NCI-H1436 (cell line): ENCODE measurements at places on chromosomes 16 and 17.

GRCh38 chr17:66143657-66144282, 48.2 kb downstream of the CEP112 start:
- DNase-seq: no peak

GRCh38 chr17:35051579-35052240, 11.8 kb downstream of the RFFL start:
- no peak for DNase-seq

DNA sequence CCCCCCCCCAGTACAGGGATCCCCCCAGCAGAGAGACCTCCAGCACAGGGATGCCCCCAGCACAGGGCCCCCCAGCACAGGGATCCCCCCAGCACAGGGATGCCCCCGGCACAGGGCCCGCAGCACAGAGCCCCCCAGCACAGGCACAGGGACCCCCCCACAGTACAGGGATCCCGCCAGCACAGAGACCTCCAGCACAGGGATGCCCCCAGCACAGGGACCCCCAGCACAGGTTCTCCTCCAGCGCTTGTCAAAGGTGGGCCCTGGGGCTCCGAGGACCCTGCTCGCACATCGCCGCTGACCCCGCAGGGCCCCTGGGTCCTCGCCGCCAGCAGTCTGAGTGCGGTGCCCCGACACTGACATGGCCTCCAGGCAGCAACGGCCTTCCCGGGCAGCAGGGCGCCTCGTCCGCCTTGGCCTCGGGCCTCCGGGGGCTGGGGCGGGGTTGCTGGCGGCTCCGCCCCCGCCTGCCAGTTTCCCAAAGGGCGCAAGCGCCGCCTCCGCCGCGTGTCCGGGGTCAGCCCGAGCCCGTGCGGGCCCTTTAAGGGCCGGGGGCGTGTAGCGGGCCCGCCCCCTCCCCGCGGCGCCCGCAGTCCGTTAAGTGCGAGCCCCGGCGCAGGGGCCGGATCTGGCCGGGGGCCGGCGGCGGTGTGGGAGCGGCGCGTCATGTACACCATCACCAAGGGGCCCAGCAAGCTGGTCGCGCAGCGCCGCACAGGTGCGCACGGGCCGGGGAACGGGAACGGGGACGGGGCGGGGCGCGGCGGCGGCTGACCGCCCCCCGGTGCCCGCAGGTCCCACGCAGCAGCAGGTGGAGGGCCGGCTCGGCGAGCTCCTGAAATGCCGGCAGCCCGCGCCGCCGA, at the start of gene MCRIP2:
Gene MCRIP2 (plus strand): TSS at position 503 of the 863 bp plus-strand sequence. CDS start 164 bp downstream, at position 667.
- DNase-seq: no peak

- DNase-seq: no peak
These were observed 38.1 kb downstream of the SOCS1 start for GRCh38 chr16:11217651-11218603.

DNA sequence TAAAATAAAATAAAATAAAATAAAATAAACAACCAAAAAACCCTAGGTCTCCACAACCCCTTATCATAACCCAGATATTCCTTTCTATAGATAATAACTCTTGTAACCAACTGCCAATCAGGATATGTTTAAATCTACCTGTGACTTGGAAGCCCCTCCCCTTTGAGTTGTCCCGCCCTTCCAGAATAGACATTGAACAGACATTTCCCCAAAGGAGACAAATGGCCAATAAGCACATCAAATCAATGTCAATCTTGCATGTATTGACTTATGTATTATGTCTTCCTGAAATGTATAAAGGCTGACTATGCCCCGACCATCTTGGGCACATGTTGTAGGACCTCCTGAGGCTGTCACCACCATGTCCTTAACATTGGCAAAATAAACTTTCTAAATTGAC, 1.5 kb upstream of the MAPK7 start:
- DNase-seq: peak; percentile 50

DNA sequence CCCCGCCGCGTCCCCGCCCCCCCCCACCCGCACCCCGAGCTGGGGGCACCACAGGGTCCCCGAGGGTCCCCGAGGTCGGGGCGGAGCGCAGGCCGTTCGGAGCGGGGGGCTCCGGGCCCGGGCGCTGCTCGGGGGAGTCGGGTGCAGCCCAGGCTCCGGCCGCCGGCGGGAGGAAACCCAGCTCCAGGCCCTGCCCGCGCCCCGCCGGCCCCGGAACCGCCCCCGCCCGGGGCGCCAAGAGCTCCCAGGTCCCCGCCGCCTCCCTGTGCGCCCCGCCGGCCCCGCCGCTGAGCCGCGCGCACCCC, 33.2 kb upstream of the RPH3AL start:
- DNase-seq: no peak

GRCh38 chr16:64982581-64982980, 139.3 kb downstream of the CDH11 start:
- DNase-seq: no peak

GRCh38 chr17:8793649-8794048, 5.5 kb downstream of the MFSD6L start:
- DNase-seq: no peak

GRCh38 chr16:11181242-11181898, 74.6 kb downstream of the SOCS1 start:
- no peak for DNase-seq

DNA sequence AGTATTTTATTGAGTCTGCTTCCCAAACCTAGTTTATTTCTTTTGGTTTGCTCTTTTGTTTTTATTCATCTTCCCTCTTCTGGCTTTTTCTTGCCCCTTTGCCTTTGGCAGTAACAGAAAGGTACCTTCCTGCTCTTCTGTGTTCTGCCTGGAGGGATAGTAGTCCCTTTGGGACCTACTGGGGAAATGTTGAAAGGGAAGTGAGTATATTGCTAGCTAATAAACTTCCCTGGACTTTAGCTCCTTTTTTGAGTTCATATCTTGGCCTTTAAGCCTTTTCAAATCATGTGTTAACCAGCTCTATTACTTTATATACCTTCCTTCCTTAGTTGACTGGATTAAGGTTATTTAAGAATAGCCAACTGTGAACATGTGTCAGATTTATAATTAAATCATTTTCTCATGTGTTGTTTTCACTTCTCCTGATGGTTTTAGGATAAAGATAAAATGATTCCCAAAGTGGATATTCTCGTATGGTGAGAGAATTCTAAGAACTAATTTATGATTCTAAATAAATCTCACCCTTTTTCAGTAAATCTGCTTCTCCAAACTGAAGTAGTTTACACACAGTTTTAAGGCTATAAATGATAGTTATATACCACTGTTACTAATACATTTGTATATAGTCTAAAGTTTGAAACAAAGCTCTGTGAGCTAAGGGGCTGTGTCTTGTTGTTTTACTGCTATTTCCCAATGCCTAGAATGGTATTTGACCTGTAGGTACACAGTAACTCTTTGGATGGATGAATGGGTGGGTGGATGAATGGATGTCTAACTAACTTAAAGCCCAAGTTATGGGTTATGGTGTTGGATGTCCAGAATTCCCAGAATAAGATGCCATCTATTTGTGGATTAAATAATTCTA, 45.7 kb downstream of the OMG start:
- DNase-seq: no peak
